ENCODE measurements at places on chromosomes 11 and 22.

GRCh38 chr11:94922321-94923003 is 50.9 kb downstream of the CWC15 start:
- 0 out of 2 replicates have a peak, but pooled peaks cover 3% of the 10 kb centered on the region for H3K4me1 ChIP-seq
- peak; percentile 63 for DNase-seq
- no peak overlapping the region for H3K4me3 ChIP-seq

DNA sequence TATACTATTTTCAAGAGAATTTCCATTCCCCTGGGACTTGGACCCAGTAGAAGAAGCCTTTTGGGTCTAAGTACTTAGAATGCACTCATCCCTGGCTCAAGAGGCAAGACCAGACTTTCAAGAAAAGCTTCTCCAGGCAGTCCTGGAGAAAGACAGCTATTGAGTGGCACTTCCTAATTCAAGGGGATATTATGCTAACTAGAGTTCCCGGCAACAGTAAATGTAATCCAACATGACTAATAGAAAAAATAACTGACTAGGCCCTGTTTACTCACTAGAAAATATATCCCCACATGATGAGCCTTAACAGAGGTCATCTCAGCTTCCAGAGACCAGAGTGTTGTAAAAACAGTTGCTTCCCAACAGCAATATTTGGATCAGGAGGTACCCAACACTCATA is 47.2 kb upstream of the AKIP1 start:
- H3K4me3 ChIP-seq, result no peak overlapping the region
- DNase-seq, result no peak
- no peaks in the 10 kb centered on the region for H3K27me3 ChIP-seq
- no peaks in the 10 kb centered on the region for H3K4me1 ChIP-seq
- H3K36me3 ChIP-seq, result no peaks in the 10 kb centered on the region

DNA sequence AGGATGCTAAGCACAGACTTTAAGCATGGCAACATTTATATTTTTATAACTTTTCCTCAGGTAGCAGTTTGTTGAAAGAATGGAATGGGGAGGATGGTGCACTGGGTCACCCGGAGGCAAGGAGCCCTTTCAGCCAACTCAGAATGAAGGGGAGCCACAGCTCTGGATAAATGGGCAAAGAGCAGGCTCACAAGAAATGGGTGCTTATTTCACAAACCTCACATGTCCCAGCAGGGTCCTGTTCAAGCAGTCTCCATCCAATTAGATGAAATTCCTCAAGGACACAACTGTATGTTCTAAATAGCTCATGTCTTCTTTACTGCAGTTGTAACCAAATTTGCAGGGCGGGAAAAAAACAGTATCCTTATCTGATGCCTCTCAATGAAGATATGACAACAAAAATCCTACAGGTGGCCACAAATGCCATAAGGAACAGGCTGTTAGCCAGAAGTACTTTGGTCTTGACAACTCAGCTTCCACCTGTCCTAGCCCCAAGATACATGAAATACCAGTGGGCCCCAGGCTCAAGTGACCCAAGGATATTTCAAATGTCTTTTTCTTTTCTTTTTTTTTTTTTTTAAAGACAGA is 48.2 kb downstream of the MAPK1 start:
- DNase-seq, result no peak
- H3K4me1 ChIP-seq, result peaks cover 35% of the 10 kb centered on the region
- H3K27ac ChIP-seq, result no peak overlapping the region

DNA sequence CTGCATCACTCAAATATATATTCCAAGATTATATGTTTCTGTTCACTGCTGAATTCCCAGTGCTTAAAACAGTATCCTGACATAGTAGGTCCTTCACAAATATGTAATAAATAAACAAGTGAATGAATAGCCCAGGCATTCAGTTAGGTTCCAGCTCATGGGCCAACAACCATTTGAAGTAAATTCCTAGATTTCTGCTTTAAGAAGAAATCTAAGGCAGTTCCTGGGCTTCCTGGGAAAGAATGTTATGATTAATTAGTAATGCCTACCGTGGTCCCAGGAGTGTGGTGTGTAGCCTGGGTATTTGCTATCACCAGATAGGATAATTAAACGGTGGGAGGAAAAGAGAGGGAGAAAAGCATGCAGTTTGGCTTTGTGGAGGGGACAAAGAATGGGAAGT is 576.8 kb downstream of the SOX6 start:
- no peaks in the 10 kb centered on the region for H3K36me3 ChIP-seq
- no peaks in the 10 kb centered on the region for H3K27me3 ChIP-seq
- H3K4me1 ChIP-seq, result no peaks in the 10 kb centered on the region
- H3K27ac ChIP-seq, result no peak overlapping the region
- H3K4me3 ChIP-seq, result no peak overlapping the region

GRCh38 chr11:108093128-108093904 is 28.1 kb upstream of the ACAT1 start:
- no peaks in the 10 kb centered on the region for H3K4me1 ChIP-seq
- peaks cover 60% of the 10 kb centered on the region for H3K36me3 ChIP-seq
- no peak overlapping the region for H3K27ac ChIP-seq
- H3K27me3 ChIP-seq, result no peaks in the 10 kb centered on the region
- no peak overlapping the region for H3K4me3 ChIP-seq
- no peak for DNase-seq

GRCh38 chr11:123190518-123190917 is 4.5 kb downstream of the CLMP start:
- no peaks in the 10 kb centered on the region for H3K27me3 ChIP-seq
- no peaks in the 10 kb centered on the region for H3K36me3 ChIP-seq
- DNase-seq, result no peak
- H3K4me1 ChIP-seq, result no peaks in the 10 kb centered on the region
- no peak overlapping the region for H3K27ac ChIP-seq

Data from Karpas-422 (cell line).